ENCODE measurements at places on chromosomes 5 and 9. TPM values are rescaled to one million over a fixed set of nuclear protein-coding genes. Genes with fewer than 3 reads are reported as not detected.

The RGS7BP gene
- total RNA-seq = 0.38 TPM

The PCDHB15 gene
- total RNA-seq = 1.2 TPM

GRCh38 chr9:126488310-126488709 is 125.4 kb upstream of the LMX1B start:
- no peak for DNase-seq

The FOXD4 gene
- total RNA-seq = 0.20 TPM

The ZNF608 gene
- 27.2 TPM for total RNA-seq

DNA sequence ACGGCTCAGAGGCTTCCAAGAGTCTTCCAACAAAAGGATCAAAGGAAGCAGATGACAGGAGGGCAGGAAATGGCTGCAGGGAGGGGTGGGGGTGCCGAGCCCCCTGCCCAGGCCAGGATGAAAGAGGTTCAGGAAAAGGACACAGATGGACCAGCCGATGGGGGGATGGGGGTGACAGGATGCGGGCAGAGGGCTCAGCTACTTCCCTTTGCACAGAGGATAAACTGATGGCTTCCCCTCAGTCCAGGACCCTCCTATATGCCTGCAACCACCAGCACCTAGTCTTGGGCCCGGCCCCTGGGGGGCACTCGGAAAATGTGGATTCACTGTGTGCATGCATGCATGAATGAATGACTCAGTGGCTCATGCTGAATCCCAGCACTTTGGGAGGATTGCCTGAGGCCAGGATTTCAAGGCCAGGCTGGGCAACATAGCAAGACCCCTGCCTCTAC is 148.2 kb downstream of the C9orf50 start:
- DNase-seq = no peak

DNA sequence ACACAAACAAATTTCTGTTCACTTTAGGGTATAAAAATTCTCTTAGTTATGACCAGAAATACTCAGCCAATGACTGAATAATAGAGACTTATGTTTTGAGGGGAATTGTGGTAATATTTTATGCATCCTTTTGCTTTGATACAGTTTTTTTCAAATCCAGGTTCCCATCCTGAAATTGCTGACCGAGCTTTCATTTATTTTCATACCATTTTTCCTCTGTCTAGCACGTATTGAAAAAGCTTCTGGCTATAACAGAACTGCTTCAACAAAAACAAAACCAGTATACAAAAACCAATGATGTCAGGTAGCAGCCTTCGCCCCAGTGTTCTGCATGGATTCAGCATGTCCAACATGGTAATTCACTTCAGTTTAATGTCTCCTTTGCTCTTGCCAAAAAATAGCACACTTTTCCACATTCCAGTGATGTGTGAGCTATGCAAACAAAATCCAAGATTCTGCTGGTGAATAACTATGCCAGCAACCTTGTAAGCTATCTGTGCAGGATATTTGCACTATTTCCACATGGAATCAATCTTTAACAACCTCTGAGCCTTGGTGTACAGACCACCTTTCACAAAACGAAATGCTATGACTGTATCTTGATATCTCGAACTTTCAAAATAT is 22.0 kb downstream of the CCNH start:
- no peak for DNase-seq

GRCh38 chr9:97386733-97387503 is 25.0 kb upstream of the TDRD7 start:
- peak; percentile 89 for DNase-seq

DNA sequence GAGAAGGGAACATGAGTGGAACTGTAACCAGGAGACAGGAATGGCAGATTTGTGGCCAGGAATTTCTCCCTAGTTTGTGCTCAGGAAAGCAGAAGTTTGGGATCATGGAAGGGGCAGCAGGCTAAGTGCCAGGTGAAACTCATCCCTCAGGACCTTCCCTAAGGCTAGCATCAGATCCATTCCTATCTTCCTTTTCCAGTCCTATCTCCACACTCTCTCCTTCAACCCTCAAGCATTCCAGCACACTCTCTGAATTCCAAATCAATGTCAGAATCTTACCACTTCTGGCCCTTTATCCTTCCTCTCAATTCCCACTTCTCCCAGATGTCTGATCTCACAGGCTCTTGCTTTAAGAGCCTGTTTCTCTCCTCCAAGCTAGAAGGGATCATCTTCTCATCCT is 53.2 kb upstream of the GRIA1 start:
- DNase-seq = no peak

GRCh38 chr5:126809916-126810315 is 33.0 kb downstream of the LMNB1 start:
- no peak for DNase-seq
